Hematopoietic multipotent progenitor cell treated with erythropoietin and hydrocortisone succinate and interleukin-3 and kit ligand, for 17 days (in vitro differentiated cells): ENCODE measurements at places on chromosomes 5 and 9.

GRCh38 chr9:132894862-132895835 is 16.5 kb downstream of the SPACA9 start:
- DNase-seq: no peak

GRCh38 chr9:2837915-2838314 is 6.0 kb downstream of the PUM3 start:
- DNase-seq: no peak

DNA sequence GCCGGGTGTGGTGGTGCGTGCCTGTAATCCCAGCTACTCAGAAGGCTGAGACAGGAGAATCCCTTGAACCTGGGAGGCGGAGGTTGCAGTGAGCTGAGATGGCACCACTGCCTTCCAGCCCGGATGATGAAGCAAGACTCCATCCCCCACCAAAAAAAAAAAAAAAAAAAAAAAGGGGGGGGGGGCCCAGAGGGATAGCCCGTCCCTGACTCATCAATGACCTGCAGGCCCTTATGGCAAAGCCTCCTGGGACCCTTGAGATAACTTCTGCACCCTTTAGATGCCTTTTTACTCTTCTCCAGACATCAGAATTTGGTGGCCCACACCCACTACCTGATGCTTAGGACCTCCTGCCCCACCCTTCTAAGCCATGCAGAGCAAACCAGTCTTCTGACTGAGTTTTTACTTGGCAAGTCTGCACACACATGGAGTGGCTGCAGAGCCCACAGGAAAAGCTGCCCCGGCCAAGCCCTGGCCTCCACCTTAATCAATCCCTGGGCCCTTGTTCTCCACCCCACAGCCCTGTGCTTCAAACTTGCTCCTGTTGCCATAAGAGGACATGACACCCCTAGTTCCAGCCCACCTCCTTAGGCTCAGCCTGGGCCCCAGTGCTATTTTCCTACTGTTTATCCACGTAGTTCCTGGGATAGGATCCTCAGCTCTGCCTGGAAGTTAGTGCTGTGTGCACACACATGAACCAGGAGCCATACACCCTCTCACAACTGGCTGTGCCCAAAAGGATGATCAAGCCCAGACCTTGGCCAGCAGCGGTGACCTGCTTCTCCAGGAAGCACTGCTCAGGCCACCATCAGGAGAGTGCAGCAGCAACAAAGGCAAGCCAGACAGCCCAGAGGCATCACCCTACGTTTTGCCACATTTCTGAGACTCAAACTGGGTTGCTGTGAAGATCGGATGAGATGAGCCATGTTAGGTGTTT is 5.1 kb downstream of the MGAT1 start:
- no peak for DNase-seq

- no peak for DNase-seq
These were observed 248.4 kb downstream of the IRX2 start for GRCh38 chr5:2502970-2503594.

- no peak for DNase-seq
These were observed 517 bp downstream of the KCNN2 start for GRCh38 chr5:114362197-114362976.

- no peak for DNase-seq
These were observed 218.2 kb downstream of the PSAT1 start for GRCh38 chr9:78515108-78515507.

- DNase-seq: no peak
These were observed 119.6 kb upstream of the FST start for GRCh38 chr5:53360811-53361210.

- no peak for DNase-seq
These were observed 104.8 kb downstream of the PDE6A start for GRCh38 chr5:149839761-149840160.

DNA sequence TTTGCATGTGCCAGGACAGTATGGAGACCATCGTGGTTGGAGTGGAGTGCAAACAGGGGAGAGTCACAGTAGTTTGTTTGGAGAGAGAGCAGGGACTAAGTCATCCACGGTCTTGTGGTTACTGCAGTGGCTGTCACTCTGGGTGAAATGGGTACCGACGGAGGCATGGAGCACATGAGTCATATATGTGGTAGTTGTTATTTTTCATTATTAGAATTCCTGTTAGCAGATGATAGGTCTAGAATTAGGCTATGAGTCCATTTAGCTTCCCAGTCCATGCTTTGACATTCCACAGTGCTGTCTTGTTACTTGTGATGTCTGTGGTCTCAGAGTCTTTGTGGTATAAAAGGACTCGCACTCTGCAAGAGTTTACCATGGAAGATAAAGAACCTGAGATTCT is 303.9 kb downstream of the DMRT2 start:
- DNase-seq: no peak
